ENCODE measurements at places on chromosomes 7 and 10. TPM values are rescaled to one million over a fixed set of nuclear protein-coding genes. Genes with fewer than 3 reads are reported as not detected.

BAG3 gene
- 39.3 TPM for total RNA-seq

SLC13A1 gene
- total RNA-seq: not detected

VAX1 gene
- total RNA-seq: not detected

C7orf57 gene
- not detected for total RNA-seq

SYT15B gene
- under 0.01 TPM for total RNA-seq

DCLRE1C gene
- 19.3 TPM for total RNA-seq

ANKRD30A gene
- total RNA-seq: not detected

GRID1 gene
- not detected for total RNA-seq

MACC1 gene
- total RNA-seq: not detected

EXOC6 gene
- total RNA-seq: 189 TPM

FAM131B gene
- total RNA-seq: 0.93 TPM

LIPN gene
- not detected for total RNA-seq

FAM13C gene
- total RNA-seq: 0.93 TPM
